Inflammatory macrophage treated with lipopolysaccharide for 4 hours (primary cell): ENCODE measurements at places on chromosomes 6 and 20.

DNA sequence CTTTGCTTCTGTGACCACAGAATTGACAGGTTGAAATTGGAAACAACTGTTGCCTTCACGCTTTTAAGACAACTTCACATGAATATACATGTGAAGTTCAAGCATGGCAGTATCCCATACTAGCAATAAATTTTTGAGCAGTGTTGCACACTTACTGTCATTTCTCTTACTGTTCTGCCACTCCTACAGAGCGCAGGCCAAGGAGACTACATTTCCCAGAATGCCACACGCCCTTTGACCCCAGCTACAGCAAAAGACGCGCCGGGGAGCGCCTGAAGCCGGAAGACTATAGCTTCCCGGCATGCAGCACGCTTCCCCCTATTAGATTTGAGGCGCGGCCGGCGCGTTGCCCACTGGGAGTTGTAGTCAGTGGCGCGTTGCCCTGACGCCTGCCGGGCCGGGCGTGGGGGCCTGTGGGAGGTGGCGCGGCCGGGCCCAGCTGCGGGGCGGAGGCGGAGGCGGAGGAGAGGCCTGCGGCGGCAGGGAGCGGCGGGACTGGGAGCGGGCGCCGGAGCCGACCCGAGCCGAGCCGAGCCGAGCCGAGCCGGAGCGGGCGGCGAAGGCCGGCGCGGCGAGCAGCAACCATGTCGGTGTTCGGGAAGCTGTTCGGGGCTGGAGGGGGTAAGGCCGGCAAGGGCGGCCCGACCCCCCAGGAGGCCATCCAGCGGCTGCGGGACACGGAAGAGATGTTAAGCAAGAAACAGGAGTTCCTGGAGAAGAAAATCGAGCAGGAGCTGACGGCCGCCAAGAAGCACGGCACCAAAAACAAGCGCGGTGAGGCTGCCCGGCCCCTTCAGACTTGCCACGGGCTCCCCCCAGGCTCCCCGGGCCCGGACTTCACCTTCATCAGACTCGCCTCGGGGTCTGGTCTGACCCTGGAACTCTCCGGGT lies at the start of gene CHMP4B:
TSS of gene CHMP4B (plus strand) at position 464 of the 891 bp plus-strand sequence. CDS start at position 585, 121 bp downstream.
- peak; percentile 99 for DNase-seq

GRCh38 chr6:13522656-13523055 lies 35.3 kb upstream of the GFOD1 start:
- peak; percentile 92 for DNase-seq

GRCh38 chr20:47659904-47660601 lies 125.2 kb downstream of the SULF2 start:
- DNase-seq = no peak

GRCh38 chr20:51116765-51117686 lies 94.1 kb upstream of the KCNG1 start:
- no peak for DNase-seq

- DNase-seq = peak; percentile 11
Observed at GRCh38 chr6:101396548-101397173, 3.2 kb downstream of the GRIK2 start.

GRCh38 chr6:85506441-85507093 lies 56.7 kb downstream of the NT5E start:
- DNase-seq = no peak

DNA sequence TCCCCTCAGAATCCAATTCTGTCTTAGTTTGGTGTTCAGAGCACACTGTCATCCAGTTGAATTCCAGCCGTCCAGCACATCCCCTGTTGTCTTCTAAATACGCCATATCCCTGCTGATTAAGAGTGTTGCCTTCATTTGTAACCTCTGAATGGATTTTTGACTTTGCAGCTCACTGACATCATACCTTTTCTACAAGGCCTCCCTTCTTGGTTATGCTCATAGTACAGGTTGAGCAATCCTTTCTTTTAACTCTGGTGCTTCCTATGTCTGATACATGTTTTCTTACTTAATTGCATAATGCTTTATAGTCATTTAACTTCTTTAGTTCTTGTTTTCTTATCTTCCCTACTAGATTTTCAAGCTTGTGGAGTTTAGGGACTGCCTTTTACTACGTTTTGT lies 36.4 kb downstream of the XRN2 start:
- DNase-seq = peak; percentile 68

GRCh38 chr20:44495802-44496481 lies 20.3 kb downstream of the TTPAL start:
- peak; percentile 38 for DNase-seq

- no peak for DNase-seq
Observed at GRCh38 chr6:149061930-149062329, 255.6 kb upstream of the TAB2 start.

GRCh38 chr6:43771858-43772680 lies 2.1 kb downstream of the VEGFA start:
- DNase-seq = peak; percentile 50
